ENCODE measurements at places on chromosomes 3 and 15.

GRCh38 chr3:112699436-112699978 is 58.6 kb upstream of the CCDC80 start:
- DNase-seq = no peak

- no peak for DNase-seq
Observed at GRCh38 chr3:193821151-193821668, 228.2 kb downstream of the OPA1 start.

DNA sequence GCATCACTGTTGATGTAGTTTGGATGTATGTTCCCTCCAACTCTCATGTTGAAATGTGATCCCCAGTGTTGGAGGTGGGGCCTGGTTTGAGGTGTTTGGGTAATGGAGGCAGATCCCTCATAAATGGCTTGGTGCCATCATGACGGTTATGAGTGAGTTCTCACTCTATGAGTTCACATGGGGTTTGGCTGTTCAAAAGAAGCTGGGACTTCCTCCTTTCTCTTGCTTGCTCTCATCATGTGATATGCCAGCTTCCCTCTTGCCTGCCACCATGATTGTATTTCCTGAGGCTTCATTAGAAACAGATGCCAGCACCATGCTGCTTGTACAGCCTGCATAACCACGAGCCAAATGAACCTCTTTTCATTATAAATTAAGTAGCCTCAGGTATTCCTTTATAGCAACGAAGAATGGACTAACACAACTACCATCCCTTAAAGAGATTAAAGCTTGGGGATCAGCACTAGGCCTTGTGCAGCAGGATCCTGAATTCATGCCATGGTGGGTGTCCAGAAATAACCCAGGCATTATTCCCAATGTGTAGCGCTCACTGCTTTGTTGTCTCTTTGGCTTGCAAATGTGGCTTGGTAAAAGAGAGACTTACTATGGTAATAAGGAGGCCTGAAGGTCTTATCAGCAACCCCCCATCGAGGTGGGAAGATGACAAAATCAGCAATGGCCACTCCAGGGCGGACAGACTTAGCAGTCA is 41.9 kb downstream of the NDUFB4 start:
- DNase-seq = no peak

DNA sequence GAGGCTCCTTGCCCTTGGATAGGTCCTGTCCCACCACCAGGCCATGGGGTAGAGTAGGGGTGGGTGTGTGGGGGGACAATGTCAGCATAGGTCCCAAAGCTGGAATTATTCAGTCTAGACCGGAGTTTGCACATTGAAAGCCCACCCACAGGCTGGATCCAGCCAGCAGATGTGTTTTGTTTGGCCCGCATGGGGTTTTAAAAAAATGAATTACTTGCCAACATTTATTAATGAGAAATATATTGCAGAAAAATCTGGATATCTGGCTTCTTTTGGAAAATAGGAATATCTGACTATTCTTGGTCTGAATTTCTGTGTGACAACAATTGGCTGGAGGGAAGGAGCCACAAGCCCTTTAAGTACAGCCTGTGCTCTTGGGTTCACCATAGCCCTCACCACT is 17.3 kb upstream of the LRIG1 start:
- no peak for DNase-seq

- no peak for DNase-seq
Observed at GRCh38 chr3:30189900-30190299, 416.5 kb upstream of the TGFBR2 start.
